ENCODE measurements at places on chromosomes 16 and 17.

- peak; percentile 11 for DNase-seq
Measured at GRCh38 chr17:34499576-34499975, 79.8 kb upstream of the TMEM132E start.

DNA sequence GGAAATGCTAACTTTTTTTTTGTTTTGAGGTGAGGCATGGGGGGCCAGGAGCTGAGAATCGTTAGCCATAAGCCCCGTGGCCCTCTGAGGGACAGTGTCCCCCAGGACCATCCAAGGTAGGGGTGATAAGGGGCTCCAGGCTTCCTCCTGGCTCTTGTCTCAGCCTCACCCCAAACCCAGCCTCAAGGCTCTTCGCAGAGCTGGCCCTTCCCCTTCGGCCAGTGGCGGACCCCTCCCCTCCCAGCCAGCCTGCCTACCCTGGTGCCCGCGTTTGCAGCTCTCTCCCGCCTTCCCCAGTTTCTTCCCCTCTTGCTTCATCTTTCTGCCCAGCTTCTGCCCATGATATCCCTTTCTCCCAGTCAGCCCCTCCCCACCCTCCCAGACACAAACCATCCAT, 22.7 kb upstream of the ATP2A3 start:
- DNase-seq, result no peak

- no peak for DNase-seq
Measured at GRCh38 chr17:71192848-71193247, 928.0 kb upstream of the SOX9 start.

GRCh38 chr16:49337814-49338350, 35.7 kb upstream of the C16orf78 start:
- DNase-seq, result no peak

DNA sequence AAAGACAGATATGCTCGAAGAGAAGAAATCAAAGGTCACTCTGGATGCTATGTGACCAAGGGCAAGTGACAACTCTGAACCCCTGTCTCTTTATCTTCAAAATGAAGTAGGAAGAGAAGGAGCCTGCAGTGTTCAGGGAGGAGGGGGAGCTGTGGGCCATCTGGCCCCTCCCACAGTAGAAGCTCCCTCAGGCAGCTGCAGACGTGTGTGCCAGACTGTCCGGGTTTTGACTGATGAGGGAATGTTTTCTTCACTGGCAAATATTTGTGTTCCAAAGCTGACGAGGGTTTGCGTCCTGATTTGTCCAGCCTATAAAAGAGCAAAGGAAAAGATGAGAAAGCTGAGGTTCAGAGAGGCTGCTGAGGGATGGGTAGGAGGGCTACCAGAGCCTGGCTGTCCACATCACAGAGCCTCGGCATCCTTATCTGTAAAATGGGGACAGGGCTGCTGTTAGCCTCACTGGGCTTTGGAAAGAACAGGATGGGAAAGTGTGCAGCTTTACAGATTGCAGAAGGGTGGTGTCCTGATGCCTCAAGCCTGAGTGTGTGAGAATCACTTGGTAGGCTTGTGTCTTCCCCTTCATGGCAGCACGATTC, 1.8 kb upstream of the GINS2 start:
- DNase-seq, result no peak

DNA sequence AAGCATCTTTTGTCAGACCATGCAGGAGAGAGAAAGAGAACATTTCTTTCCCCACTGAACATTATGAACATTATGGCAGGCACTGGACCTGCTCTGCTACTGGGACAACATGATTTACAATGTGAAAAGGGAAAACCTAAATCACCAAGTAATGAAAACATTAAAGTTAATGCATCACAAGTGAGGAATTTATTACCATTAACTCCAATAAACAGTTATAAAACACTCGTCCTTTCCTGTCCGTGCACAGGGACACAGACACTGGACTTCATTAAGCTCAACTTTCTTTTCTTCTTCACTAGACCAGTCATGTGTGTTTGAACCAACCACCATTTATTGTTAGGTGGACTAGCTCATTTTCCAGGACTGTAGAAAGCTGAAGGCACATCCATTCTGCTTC, 95.4 kb downstream of the SNX11 start:
- no peak for DNase-seq

GRCh38 chr17:4939546-4939795, 375 bp downstream of the SLC25A11 start:
- DNase-seq, result no peak

- DNase-seq, result no peak
Measured at GRCh38 chr17:66073384-66073783, 118.5 kb downstream of the CEP112 start.

DNA sequence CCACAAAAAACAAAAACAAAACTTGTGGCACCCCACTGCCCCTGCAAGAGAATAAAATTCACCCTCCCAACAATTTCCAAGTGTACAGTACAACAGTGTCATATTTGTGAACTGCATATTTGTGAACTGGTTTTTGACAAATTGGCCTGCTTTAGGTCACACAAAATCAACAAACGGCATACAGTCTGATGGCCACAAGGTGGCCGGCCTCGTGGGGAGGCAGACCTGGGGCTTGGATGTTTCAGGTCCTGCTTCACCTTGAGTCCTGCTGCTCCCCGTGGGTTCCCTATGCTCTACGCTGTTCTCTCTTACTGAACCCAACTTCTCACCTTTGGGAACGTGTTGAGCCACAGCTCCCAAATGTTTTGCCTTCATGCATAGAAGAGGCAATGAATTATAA, 102.2 kb downstream of the CDK5R1 start:
- DNase-seq, result no peak

DNA sequence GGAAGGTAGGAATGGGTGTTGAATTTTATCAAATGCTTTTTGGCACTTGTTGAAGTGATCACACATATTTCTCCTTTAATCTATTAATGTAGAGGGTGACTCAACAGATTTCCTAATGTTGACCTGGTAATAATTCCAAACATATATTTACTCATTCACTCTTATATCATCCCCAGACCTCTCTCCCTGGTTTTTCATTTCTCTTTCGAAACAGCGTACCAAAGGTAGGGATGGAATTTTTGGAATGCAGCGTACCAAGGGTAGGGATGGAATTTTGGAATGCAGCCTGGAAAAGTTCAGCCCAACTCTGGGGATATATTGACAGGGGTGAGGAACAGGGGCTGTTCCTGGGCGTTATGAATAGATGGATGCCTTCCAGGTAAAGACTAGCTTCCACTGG, 7.3 kb downstream of the KIF18B start:
- no peak for DNase-seq

- DNase-seq, result no peak
Measured at GRCh38 chr16:72195609-72196008, 23.7 kb upstream of the PMFBP1 start.

GRCh38 chr16:86355951-86356350, 154.4 kb upstream of the FOXF1 start:
- no peak for DNase-seq

- no peak for DNase-seq
Measured at GRCh38 chr16:19588661-19589060, 33.2 kb downstream of the VPS35L start.
